Ovary (tissue), 10 donors: ENCODE measurements at places on chromosomes 3 and 15. TPM values are rescaled to one million over a fixed set of nuclear protein-coding genes. Genes with fewer than 3 reads are reported as not detected.

DNA sequence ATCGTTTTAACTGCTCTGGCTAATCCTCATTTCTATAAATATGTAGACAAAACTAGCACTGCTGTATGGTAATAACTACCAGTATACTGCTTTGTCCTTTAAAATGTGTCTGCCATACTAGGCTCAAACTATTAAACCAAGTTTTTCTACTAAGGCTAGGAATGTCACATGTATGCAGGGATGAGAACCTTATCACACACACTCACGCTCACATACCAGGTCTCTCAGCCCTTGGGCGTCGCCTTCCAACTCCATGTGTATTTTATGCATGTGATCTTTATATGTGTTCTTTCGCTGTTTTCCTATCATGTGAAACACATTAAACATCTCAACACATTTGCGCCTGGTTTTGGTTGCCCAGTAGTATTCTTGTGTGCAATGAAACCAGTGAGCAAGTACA is 32.6 kb downstream of the ATP2C1 start:
- no peaks in the 10 kb centered on the region for H3K27me3 ChIP-seq
- H3K4me3 ChIP-seq: no peak overlapping the region
- H3K4me1 ChIP-seq: peaks cover 2% of the 10 kb centered on the region

DNA sequence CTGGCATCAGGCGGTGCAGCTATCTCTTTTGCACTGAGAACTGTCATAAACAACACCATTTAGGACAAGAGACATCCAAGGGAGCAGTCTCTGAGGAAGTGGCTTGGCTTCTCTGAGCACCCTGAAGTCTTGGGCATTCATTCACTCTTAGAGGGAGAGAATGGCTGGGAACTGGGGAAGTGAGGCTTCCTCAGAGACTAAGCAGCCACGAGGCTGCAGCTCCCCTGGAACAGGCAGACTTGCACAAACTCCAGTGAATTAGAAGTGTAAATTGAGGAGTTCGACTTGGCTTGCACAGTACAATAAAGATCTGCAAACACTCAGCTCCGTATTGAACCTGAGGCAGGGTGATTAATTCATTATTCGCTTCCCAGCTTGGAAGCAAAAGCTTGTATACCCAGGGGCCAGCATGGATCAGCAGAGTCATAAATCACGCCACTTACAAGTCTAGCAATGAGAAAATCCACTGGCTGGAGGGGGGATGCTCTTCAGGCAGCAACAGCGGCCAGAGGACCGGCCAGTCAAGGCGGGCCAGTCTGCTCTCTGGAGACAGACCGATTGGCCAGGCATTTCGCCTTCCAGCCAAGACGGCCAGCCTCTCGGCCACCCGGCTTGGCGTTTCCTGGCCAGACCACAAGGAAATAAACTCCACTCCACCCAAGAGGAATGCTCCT is 118.8 kb upstream of the ADPGK start:
- H3K27me3 ChIP-seq: no peaks in the 10 kb centered on the region
- H3K27ac ChIP-seq: no peak overlapping the region
- H3K4me3 ChIP-seq: no peak overlapping the region
- DNase-seq: peak; percentile 50
- peaks cover 6% of the 10 kb centered on the region for H3K4me1 ChIP-seq

GRCh38 chr15:52790169-52790708 is at the start of gene ONECUT1:
ONECUT1 (minus strand) TSS chr15:52790336; CDS start chr15:52789884, 452 bp downstream.
- no peaks in the 10 kb centered on the region for H3K36me3 ChIP-seq
- H3K27me3 ChIP-seq: no peaks in the 10 kb centered on the region
- H3K4me3 ChIP-seq: peak within 1 kb of the TSS; percentile 29
- DNase-seq: no peak
- no peak within 1 kb of the TSS for H3K27ac ChIP-seq

DNA sequence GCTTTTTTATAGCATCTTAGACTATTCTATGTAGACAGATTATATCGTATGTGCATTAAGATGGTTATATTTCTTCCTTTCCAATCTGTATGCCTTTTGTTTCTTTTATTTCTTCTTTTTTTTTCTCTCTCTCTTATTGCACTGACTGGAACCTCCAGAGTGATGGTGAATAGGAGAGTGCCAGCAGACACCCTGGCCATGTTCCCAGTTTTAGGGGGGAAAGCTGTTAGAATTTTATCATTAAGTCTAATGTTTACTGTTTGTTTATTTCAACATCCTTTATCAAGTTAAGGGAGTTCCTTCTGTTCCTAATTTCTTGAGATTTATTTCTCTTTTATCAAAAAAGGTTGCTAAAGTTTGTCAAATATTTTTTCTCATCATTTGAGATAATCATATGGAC is 116.6 kb upstream of the LRTM1 start:
- DNase-seq: no peak
- H3K4me3 ChIP-seq: no peak overlapping the region
- no peaks in the 10 kb centered on the region for H3K27me3 ChIP-seq

- no peaks in the 10 kb centered on the region for H3K4me1 ChIP-seq
- no peak overlapping the region for H3K27ac ChIP-seq
- H3K27me3 ChIP-seq: no peaks in the 10 kb centered on the region
- DNase-seq: no peak
- H3K4me3 ChIP-seq: no peak overlapping the region
- H3K36me3 ChIP-seq: no peaks in the 10 kb centered on the region
Observed at GRCh38 chr15:66895794-66896453, 169.5 kb upstream of the SMAD3 start.

DNA sequence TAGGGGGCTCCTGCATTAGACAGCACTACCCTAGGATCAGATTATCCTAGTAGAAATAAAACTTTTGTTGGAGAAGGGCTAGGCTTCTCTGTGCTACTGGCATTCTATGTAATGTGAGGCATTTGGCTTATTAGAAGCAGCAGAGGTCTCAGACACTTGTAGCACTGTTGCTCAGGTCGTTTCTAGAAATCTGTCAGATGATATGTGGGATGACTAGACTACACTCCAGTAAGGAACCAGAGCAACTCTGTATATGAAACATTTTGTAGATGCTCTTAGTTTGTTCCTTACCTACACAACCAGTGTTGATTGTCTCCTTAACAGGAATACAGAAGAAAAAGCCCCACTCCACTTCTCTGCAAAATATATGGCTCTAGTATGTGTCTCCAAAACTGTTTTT is 21.9 kb upstream of the FBXL22 start:
- H3K27ac ChIP-seq: no peak overlapping the region
- no peak overlapping the region for H3K4me3 ChIP-seq
- no peaks in the 10 kb centered on the region for H3K36me3 ChIP-seq
- DNase-seq: no peak
- H3K4me1 ChIP-seq: no peaks in the 10 kb centered on the region

GRCh38 chr3:45631486-45631885 is 36.9 kb downstream of the LIMD1 start:
- H3K4me3 ChIP-seq: no peak overlapping the region
- no peaks in the 10 kb centered on the region for H3K36me3 ChIP-seq
- DNase-seq: no peak
- H3K27ac ChIP-seq: no peak overlapping the region
- H3K27me3 ChIP-seq: no peaks in the 10 kb centered on the region

DNA sequence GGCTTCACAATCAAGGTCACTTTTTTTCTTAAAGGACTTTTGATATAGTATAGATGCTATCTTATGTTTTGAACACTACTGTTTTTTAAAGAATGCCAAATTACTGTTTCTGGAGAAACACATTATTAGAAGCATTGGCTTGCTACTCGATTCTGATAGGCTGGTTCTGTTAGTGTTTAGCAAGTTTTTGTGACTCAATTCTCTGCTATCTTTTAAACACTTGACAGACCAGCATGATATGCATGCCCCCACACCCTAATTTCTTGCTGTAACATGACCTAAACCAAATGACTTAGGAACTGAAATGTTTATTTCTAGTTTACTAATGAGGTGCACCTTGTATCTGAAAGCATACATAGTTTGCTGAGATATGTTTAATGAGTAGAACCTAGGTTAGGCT is 5.5 kb upstream of the IL20RB start:
- H3K36me3 ChIP-seq: no peaks in the 10 kb centered on the region
- no peak for DNase-seq
- H3K4me1 ChIP-seq: peaks cover 1% of the 10 kb centered on the region
- H3K27me3 ChIP-seq: no peaks in the 10 kb centered on the region

Gene PDCD10
- 45.7 TPM for total RNA-seq

Gene COX5A
- 75.0 TPM for total RNA-seq

Gene FBXW12
- 0.22 TPM for total RNA-seq

Gene IQCH
- 6.0 TPM for total RNA-seq

Gene ONECUT1
- total RNA-seq: not detected
